Caco-2 (cell line): ENCODE measurements at places on chromosomes 5 and 9.
A peak's percentile ranks its signal among the peaks of the same experiment; 100 is the strongest.

DNA sequence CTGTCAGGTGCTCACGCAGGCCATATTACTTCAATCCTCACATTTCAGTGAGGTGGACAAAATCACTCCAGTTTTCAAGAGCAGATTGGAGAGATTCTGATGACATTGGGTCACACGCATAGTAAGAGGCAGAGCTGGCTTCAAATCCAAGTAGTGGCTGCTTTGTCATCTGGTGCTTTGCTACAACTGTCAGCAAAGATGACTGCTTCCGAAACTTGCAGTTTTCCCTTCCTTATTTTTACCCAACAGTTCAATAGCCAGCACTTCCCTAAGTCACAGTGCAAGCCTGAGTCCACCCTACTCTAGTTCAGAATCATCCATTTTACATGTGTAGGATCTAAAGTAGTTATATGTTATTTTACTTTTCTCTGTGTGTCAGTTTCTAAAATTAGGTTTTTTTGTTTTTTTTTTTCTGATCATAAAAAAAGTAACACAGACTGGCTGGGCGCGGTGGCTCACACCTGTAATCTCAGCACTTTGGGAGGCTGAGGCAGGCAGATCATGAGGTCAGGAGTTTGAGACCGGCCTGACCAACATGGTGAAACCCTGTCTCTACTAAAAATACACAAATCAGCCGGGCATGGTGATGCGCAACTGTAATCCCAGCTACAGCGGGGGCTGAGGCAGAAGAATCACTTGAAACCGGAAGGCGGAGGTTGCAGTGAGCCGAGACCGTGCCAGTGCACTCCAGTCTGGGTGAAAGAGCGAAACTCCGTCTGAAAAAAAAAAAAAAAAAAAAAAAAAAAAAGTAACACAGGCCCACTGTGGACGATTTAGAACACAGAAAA, 49.6 kb downstream of the ANKDD1B start:
- no peak for DNase-seq

DNA sequence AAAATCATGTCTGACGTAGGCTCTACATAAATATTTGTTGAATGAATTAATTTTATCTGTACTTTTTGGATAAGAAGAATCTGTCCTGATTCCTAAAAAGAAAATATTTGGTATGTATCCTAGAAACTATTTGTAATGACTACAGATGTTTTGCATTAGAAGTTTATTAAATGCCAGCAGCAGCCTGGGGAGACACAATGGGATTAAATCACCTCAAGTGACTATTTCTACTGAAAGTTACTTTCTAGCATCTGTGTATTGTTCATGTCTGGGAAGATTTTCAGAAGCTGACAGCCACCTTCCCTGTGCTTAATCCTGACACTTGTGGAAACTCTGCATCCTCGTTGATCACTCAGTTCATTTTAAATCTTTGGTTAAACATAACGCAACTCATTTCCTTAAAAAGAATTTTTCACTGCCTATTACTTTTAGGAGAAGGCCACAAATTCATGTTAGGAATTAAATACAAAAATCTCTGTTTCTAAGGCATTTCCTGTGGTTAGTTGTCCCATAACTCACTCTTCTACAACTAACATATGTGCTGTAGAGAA, 209.3 kb upstream of the PPP1R2B start:
- no peak for DNase-seq

DNA sequence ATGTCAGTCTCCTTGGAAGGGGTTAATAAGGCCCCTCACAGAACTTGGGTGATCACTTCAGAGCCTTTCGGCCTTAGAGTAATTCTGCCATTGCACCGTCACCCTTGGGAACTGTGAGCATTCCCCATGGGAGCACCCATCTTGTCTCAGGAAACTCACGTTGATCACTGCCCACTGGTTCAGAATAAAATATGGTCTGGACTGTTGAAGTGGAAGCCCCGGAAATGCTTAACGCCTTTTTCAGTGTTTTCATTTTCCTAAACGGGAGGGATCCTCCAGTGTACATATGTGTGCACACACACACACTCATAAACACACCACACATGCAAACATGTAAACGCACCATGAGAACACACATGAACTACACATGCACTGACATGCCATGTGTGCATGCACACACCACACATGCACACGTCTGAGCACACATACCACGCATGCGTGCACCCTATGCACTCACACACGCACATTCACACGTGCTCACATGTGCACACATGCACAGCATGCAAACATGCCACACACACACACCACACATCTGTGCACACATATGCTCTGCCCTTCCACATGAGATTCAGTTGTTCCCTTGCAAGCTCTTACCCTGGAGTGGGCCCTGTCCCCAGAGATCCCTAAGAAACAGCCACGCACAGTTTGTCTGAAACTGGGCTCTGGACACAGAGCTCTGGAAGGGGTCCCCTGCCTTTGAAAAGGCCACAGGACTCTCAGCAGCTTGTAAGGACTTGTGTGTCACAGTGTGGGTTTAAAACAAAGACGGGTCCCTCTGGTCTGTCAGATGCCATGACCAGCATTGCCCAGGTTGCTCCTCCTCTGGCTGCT, 17.0 kb downstream of the MRPL36 start:
- DNase-seq, result no peak

DNA sequence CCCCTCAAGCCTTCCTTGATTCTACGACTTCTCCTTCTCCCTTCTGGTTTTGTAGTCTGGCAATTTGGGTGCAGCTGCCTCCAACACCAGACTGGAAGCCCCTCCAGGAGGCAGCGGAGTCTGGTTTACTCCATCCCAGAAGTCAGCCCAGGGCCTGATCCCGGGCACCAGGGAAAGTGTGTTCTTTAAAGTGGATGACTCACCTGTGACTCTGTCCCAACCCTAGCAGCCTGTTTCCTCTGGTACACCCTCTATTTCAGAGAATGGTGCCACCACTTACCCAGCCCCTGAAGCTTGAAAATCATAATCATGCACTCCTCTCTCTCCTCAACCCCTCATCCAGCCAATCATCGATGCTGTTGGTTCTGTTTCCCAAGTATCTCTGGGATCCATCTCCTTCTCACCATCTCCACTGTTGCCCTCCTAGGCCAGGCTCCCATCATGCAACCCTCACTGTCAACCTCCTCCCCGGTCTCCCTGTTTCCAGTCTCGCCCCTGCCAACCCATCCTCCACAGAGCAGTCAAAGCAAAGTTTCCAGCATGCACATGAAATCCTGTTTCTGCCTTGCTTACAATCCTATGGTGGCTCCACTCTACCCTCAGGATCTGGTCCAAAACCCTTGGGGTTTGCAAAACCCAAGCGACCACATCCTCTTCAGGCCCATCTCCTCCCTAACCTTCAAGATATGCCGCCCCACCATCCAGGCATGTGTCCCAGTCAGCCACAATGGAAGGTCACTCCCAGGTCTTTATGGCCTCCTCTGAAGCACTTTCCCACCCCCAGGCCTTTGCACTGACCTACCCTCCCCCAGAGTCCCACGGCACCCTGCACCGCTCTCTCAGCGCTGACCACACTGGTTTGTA, 10.5 kb downstream of the LHX6 start:
- DNase-seq, result no peak

- no peak for DNase-seq
Measured at GRCh38 chr9:85392260-85392659, 349.5 kb downstream of the AGTPBP1 start.

- peak; percentile 40 for DNase-seq
Measured at GRCh38 chr9:8857926-8858595, 1058.5 kb upstream of the DMAC1 start.

GRCh38 chr9:109017493-109017892, 4.2 kb upstream of the CTNNAL1 start:
- DNase-seq, result no peak

DNA sequence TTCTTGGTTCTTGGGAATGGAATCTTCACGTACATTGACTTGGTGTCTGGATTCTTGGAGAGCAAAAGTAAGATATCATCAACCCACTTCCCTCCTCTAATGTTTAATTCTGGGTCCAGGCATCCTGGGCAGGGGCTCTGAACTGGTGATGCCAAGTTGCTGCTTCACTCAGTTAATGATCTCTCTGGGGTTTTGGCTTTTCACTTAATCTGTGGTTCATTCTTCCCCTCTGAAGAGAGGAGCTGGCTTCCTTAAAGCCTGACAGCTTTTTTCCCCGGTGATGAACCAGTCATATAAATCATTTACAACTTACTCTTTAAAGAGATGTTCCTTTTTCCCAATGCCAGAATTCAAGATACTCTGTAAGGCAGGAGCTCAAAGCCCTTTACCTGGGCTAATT, 65.9 kb downstream of the ARHGAP26 start:
- DNase-seq, result no peak

DNA sequence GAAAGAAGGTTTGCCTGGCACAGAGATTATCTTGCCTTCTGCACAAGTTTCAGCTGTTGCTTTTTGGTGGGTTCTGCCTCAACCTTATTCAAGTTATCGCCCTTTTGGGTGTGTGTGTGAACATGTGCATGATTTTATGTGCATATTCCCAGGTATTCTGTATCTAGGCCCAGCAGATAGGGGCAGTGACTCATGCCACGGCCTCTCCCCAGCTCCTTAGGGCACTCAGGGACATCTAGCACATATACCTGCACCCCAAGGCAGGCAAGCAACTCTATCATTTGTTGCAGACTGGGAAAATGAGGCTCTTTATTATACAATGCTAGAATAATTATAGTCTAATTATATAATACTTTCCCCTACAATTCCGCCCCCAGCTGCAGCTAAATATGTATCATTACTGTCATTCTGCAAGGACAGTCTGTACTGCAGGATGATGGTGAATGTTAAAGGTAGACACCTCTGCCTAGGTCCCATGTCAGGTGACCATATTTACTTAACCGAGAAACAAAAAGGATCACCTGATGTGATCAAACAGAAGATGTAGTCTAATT, 128.9 kb downstream of the PDE8B start:
- DNase-seq, result no peak

DNA sequence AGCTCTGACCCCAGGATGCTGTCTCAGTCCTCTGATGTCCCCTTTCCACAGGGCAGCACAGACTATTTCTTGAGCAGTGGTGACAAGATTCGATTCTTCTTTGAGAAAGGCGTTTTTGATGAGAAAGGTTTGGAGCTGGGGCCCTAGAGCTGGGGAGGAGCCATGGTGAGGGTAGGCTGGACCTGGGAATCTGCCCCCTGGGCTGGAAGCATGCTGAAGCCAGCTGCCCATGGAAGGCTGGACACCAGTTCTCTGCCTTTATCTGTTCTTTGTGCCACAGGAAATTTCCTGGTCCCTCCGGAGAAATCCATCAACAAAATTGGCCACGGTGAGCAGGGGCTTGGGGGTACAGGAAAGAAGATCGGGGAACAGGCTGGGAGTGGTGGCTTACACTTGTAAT, 12.9 kb downstream of the PHYHD1 start:
- no peak for DNase-seq

DNA sequence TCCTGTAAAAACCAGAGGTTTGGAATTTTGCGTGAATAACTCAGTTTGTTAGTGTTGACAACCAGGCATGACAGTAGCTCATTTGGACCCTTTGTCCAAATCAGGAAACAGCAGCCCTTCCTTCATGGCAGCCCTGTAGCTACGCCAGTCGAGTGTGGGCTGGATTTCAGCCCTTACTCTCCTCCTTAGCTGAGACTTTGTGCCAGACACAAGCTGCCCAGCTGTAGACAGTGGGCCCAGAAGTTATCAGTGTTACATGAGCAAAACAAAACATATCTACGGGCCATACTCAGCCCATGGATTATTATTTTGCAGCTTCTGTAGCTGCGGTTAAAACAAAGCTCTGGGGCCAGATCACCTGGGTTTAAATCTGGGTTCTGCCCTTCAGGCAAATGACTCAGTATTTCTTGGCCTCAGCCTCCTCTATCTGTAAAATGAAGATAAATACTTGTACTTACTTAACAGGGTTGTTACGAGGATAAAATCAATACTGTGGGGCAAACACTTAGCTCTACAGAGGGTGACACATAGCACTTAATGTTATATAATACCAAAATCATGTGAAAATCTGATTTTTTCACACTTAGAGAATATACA, 76.9 kb downstream of the GHR start:
- no peak for DNase-seq

DNA sequence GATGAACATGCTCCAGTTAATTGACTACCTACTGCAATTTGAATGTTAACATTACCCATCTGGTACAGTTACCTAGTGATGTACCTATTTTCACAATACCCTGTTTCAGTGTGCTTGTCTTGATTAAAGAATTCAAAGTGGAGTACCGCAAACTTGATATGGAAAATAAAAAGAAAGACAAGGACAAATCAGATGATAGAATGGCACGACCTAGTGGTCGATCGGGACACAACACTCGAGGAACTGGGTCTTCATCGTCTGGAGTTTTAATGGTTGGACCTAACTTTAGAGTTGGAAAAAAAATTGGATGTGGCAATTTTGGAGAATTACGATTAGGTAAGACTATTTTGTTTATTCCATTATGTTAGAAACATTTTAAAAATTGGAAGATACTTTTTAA, 33.5 kb downstream of the CSNK1G3 start:
- no peak for DNase-seq

- no peak for DNase-seq
Measured at GRCh38 chr5:1724822-1725602, 74.6 kb downstream of the MRPL36 start.

DNA sequence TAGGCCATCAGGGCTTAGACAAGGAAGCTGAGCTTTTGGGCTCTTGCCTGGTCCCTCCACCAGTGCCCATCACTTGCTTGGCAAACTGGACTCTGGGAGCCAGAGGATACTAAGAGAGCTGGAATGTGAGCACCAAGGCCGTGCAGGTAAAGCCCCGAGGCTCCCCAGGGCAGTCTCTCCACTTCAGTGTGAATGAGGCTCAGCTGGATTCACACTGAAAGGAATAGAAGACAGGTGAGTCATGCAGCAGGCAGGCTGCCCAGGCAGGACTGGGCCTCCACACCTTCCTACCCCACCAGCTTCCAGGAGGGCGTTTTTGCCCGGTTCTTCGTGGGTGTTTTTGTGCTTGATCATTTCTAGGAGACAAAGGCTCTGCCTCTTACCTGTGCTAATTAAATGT, 7.3 kb upstream of the CTSV start:
- peak; percentile 79 for DNase-seq

GRCh38 chr5:61622156-61622555, 290.1 kb downstream of the ZSWIM6 start:
- DNase-seq, result no peak

DNA sequence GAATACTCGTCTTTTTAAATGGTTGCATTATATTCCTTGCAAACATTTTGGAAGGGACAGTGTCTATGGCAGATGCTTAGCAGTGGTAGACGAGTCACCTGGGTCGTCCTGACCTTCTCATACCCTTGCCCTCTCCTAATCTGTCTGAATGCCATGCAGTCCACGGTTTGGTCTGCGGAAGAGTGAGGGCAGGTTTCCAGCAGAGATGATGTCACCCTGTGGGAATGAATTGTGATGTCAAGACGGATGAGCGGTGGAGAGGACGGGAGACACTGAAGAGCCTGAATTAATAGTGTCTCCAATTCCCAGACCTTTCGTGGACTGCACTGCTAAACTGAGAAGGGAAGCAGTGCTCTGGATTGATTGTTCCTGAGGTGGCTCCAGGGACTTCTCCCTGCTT, 329.0 kb upstream of the PANK3 start:
- DNase-seq, result no peak

- no peak for DNase-seq
Measured at GRCh38 chr5:3604501-3604900, 8.9 kb downstream of the IRX1 start.

GRCh38 chr9:680106-680505, 161.4 kb upstream of the DMRT1 start:
- DNase-seq, result no peak
